ENCODE measurements at places on chromosomes 12 and 14. TPM values are rescaled to one million over a fixed set of nuclear protein-coding genes. Genes with fewer than 3 reads are reported as not detected.

DNA sequence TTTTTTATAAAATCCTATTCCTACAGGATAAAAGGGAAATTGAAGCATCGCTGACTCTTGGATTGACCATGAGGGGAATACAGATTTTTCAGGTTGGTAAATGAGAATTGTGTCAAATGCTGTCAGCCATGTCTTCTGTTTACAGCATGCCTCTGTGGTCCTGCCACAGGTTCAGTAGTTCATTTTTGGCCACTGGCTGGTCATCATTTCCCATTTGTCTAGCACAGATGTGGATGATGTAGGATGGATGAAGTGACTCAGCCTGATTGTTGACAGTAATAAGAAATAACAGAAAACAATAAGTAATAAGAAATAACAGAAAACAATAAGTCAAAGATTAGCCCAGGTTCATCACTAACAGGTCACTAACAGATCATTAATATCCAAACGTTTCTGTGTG is 59.8 kb downstream of the FRMD6 start:
- no peak for DNase-seq

SBNO1 gene
- 54.1 TPM for total RNA-seq

GRCh38 chr12:54385251-54385914 is 850 bp upstream of the ZNF385A start:
- no peak for DNase-seq

MMP17 gene
- 0.94 TPM for total RNA-seq

DNA sequence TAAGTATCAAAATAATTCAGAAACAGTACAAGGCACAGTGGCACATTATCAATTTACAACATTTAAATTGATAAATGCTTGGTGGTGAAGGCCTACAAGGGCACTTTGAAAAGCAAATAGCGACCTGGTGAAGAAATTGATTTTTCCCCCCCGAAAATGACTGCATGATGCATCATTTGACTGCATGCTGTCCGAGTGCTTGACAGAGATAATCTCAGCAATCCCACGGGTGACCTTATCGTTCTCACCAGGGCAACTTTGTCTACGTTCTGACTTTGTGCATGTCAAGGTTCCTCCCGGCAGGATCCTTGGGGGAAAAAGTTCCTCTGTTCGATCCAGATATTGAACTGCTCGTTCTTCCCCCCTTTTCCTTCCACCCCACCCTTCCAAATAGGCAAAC is 384.8 kb downstream of the EGLN3 start:
- DNase-seq, result no peak

GRCh38 chr12:79347866-79348265 is 342.9 kb downstream of the PAWR start:
- no peak for DNase-seq

- peak; percentile 54 for DNase-seq
Observed at GRCh38 chr12:57759360-57759980, 4.6 kb downstream of the MARCHF9 start.

CACNA1C gene
- total RNA-seq, result 0.06 TPM

PMCH gene
- not detected for total RNA-seq

GRCh38 chr12:125186471-125187147 is 121.4 kb downstream of the AACS start:
- no peak for DNase-seq

- DNase-seq, result no peak
Observed at GRCh38 chr12:57118711-57119271, 7.6 kb upstream of the STAT6 start.

DNA sequence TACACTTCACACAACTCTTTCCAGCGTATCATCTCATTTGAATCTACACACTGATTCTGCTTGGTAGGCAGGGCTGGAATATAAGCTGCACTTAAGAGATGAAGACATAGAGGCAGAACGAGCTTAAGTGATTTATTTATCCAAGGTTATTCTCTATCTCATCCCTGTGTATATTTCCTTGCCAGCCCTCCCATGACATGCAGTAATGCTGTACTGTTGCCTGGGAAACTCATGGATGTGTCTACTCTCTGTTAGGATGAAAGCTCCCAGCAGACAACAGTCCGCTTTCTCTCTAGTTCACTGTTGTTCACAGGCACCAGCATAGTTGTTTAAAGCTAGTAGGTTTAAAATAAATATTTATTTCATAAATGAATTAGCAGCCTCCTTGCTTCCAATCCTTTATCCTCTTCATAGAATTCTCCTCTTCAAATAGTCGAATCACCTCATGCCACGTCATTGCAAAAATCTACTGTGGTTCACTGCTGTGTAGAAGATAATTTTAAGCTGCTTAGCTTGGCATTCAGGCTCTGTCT is 25.4 kb downstream of the FGF6 start:
- DNase-seq, result no peak

PIGH gene
- total RNA-seq, result 35.8 TPM

- no peak for DNase-seq
Observed at GRCh38 chr12:104641862-104642261, 185.1 kb downstream of the CHST11 start.

DNA sequence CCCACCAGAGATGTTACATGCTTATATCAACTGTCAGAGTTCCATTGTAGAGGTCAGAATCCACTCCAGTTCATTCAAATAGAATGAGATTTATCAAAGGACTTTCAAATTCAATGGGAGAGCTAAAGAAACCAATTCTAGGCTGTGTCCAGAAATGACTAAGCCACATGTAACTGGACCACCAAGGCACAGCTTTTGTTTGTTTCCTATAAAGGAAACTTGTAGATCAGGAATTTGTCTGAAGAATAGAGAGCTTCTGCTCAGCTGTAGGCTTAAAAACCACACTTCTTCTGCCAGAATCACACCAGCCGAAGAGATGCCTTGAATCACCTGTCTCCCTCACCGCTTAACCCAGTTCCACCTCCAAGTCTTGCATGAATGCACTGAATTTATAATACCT is 134.0 kb upstream of the NEDD1 start:
- no peak for DNase-seq

IL26 gene
- total RNA-seq, result not detected

CIROP gene
- total RNA-seq, result not detected

DNA sequence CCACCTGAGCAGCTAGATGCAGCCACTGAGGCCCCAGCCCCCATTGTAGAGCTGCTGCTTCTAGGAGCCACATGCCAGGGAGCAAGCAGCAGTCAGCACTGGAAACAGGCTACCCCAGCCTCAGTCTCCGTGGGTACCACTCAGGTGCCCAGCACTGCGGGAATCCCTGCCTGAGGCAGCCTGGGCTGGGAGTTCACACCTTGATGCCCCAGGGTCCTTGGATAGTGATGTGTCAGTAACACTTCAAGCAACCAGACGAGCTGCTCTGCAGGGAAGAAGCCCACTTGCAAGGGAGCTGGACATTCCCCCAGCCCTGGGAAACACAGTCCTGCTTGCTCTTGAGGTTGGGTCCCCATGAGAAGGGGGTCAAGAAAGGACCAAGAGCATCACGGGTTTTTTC is 90.7 kb downstream of the ZFP36L1 start:
- DNase-seq, result no peak

GRCh38 chr12:15538881-15539280 is 216.6 kb downstream of the PTPRO start:
- DNase-seq, result no peak

DNA sequence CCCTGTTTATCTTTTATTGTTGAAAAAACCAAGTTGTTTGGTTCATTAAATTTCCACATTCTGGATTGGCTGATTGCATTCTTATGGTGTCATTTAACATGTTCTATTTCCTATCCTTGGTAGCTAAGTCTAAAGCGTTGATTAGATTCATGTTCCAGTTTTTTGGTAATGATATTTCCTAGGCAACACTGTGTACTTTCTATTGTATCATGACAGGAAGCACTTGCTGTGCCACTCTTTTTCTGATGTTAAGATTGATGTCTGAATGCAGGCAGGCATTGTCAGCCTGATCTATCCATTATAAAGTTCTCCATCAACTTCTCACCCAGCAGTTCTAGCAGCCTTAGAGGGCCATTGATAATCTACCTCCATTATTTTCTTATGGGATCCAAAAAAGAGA is 91.1 kb upstream of the ARID2 start:
- DNase-seq, result no peak

DNA sequence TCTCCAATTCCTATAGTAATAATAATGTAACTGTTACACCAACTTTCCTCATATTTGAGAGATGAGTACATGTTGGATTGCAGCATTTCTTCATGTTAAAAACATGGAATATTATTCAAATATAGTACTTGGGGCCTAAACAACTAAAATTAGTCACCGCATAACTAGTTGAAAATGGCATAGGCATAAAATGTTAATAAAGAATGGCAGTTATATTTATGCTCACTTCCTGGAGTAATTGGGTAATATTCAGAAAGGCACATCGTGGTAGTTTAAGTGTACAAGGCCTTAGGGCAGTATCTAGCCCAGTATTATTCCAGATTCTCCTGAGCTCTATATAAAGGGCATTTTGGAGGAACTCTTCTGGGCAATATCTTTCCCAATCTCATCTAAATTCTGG is 46.0 kb downstream of the ERGIC2 start:
- DNase-seq, result no peak

- no peak for DNase-seq
Observed at GRCh38 chr12:98757455-98757854, 112.4 kb downstream of the APAF1 start.

- DNase-seq, result no peak
Observed at GRCh38 chr12:9668161-9669018, 1.1 kb upstream of the CLEC2D start.

Data from CD4-positive, alpha-beta memory T cell (primary cell).